Stimulated activated CD4-positive, alpha-beta T cell treated with anti-CD3 and anti-CD28 coated beads, TNF-alpha, amount 100 ng/mL, for 4 hours (primary cell): ENCODE measurements at places on chromosomes 1 and 21.

GRCh38 chr1:6603238-6603914 lies 707 bp upstream of the KLHL21 start:
- peak; percentile 36 for DNase-seq

GRCh38 chr1:66445492-66446181 lies 88.3 kb upstream of the SGIP1 start:
- peak; percentile 23 for DNase-seq

GRCh38 chr1:63268876-63269275 lies 53.5 kb upstream of the FOXD3 start:
- DNase-seq, result no peak

DNA sequence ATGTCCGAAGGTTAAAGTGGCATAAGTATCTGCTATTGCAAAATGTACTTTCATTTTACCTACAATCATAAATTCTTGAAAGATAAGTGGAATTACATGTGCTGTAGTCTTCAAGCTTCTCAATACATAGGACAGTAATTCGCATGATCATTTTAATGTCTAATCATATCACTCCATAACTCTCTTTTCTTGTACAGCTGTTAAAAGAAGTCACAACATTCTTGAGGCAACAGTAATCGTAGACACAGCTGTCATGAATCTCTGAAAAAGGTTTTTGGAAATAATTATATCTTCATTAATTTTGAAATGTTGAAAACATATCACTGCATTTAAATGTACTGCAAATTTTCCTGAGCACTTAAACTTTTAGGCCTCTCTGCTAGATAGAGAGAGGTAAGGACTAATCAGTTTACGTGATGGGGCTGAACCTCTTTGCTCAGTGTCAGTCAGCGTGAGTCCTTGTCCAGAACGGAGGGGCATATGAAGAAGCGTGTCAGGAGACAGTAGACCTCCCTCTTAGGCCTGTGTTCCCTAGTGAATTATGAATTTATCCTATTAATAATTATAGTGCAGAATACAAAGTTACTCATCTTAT lies 133.4 kb downstream of the NEK7 start:
- DNase-seq, result no peak
